PC-9 (cell line): ENCODE measurements at places on chromosomes 7 and 10. TPM values are rescaled to one million over a fixed set of nuclear protein-coding genes. Genes with fewer than 3 reads are reported as not detected.

The HYAL4 gene
- not detected in 2 replicates for total RNA-seq

The SFRP4 gene
- not detected in 2 replicates for total RNA-seq

DNA sequence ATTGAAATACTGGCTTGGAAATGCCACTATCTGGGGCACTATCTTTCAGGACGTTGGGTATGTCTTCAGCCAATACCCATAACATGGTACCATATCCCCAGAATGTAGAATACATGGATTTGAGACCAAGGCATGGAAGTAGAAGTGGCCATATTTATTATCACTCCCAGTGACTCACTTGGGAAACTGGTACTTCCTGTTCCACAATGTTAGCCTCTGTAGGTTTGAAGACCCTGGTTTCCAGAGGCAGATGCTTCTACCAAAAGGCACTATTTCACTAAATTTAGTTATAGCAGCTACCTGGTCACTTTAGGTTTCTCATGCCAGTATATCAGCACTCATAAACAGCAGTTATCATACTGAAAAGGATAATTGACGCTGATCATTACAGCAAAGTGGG is 184.2 kb downstream of the CCDC71L start:
- DNase-seq: no peak
- no peaks in the 10 kb centered on the region for H3K36me3 ChIP-seq
- no peaks in the 10 kb centered on the region for H3K27me3 ChIP-seq
- no peak overlapping the region for H3K27ac ChIP-seq
- no peaks in the 10 kb centered on the region; the same call in 1 of the 2 replicates for H3K4me1 ChIP-seq

GRCh38 chr10:129310881-129311280 is 156.2 kb upstream of the MGMT start:
- no peaks in the 10 kb centered on the region for H3K36me3 ChIP-seq
- no peak overlapping the region for H3K27ac ChIP-seq
- H3K27me3 ChIP-seq: peaks cover 12% of the 10 kb centered on the region; the same call in 1 of the 2 replicates
- no peaks in the 10 kb centered on the region for H3K4me1 ChIP-seq
- DNase-seq: no peak

- no peaks in the 10 kb centered on the region for H3K4me1 ChIP-seq
- no peak for DNase-seq
- no peaks in the 10 kb centered on the region for H3K36me3 ChIP-seq
- no peak overlapping the region for H3K4me3 ChIP-seq
- H3K27me3 ChIP-seq: no peaks in the 10 kb centered on the region
These were observed 1.7 kb downstream of the SORBS1 start for GRCh38 chr10:95559471-95559870.

DNA sequence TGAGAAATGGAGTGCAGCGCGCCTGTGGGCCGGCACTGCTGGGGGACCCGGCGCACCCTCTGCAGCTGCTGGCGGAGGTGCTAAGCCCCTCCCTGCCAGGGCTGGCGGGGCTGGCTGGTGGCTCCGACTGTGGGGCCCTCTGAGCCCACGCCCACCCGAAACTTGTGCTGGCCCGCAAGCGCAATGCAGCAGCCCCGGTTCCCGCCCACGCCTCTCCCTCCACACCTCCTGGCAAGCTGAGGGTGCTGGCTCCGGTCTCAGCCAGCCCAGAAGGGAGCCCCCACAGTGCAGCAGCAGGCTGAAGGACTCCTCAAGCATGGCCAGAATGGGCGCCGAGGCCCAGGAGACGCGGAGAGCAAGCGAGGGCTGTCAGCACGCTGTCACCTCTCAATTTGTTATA is 1063.0 kb upstream of the AUTS2 start:
- H3K4me3 ChIP-seq: no peak overlapping the region
- H3K4me1 ChIP-seq: no peaks in the 10 kb centered on the region
- no peak for DNase-seq
- no peaks in the 10 kb centered on the region for H3K36me3 ChIP-seq

DNA sequence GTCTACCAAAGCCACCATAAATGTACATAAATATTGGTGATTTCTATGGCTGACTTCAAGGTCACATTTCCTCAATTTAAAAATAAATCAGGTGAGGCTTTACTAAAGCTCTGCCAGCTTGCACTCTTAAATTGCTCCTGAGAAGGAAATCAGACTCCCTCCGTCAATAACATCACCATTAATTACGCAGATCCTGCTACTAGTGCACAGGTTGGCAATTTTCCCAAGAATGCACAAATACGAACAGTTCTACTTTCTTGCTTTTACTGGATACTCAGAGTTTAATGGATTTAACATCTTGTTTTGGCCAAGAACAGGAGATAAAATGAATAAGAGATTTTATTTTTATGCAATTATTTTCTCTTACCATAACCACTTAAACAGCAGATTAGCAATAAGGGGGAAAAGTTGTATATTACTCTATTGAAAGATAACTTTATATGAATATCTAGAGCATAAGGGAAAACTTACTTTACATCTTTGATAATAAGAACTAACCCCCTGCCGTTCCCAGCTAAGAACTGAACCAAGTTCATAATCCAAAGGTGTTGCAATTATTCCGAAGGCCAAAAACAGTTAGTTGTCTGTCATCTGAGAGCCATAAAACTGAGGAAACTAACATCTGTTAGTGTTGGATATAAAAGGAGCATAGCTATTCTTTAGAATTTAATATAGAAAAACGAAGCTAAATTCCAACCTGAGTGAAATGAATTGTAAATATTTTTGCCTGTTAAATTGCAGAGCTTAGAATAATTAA is 140.5 kb downstream of the TWIST1 start:
- no peaks in the 10 kb centered on the region for H3K36me3 ChIP-seq
- peaks cover 37% of the 10 kb centered on the region for H3K4me1 ChIP-seq
- DNase-seq: no peak
- H3K27me3 ChIP-seq: no peaks in the 10 kb centered on the region
- H3K27ac ChIP-seq: no peak overlapping the region
- no peak overlapping the region for H3K4me3 ChIP-seq

- DNase-seq: no peak
- H3K27ac ChIP-seq: no peak overlapping the region
- H3K4me3 ChIP-seq: no peak overlapping the region
- no peaks in the 10 kb centered on the region for H3K36me3 ChIP-seq
These were observed 515.8 kb downstream of the TYW1 start for GRCh38 chr7:67512481-67512880.

GRCh38 chr7:67484244-67484751 is 487.7 kb downstream of the TYW1 start:
- H3K4me1 ChIP-seq: no peaks in the 10 kb centered on the region
- no peaks in the 10 kb centered on the region for H3K36me3 ChIP-seq
- peak; percentile 55 for DNase-seq
- H3K27me3 ChIP-seq: peaks cover 38% of the 10 kb centered on the region
- no peak overlapping the region for H3K4me3 ChIP-seq

DNA sequence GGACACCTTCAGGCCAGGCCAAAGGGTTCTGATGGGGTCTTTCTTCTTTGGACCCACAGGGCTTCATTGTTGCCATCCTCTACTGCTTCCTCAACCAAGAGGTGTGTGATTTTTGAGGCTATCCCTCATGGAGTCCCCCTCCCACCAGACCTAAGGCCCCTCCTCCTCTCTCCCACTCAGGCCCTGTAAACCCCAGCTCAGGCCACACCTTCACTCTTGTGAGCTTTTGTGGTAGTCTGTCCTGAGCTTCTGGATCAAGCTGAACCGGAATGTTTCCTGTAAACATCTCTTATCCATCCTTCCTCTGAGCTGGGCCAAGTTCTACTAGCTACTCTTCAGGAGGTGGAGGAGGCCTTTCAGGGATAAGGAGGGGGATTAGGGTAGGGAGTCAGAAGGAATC is 13.5 kb downstream of the GHRHR start:
- DNase-seq: no peak
- H3K4me3 ChIP-seq: no peak overlapping the region
- H3K36me3 ChIP-seq: no peaks in the 10 kb centered on the region
- peaks cover 46% of the 10 kb centered on the region for H3K27me3 ChIP-seq
- H3K27ac ChIP-seq: no peak overlapping the region
